Activated CD4-positive, alpha-beta T cell treated with anti-CD3 and anti-CD28 coated beads, Interleukin-2, amount 10 ng/mL, durations not matched to agents 7 days and 5 days (primary cell): ENCODE measurements at places on chromosomes 1 and 21.

- no peak for DNase-seq
These were observed 58.1 kb upstream of the VTCN1 start for GRCh38 chr1:117268535-117269455.

DNA sequence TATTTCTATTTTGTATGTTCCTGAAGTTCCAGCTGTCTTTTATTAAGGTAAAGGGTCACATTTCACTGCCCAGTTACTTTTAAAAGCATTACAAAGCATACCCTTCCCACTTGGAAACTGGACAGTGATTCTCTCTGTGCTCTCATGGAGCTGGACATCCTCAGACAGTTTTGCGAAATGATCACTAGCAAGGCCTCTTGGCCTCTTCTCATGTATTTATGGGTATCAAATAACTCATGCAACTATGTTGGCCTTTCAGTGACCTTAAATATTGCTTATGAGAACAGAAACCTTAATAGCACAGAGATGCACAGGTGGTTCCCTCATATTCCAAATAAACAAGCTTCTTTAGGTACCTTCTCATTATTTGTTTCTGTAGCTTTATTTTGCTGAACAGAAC lies 7.9 kb upstream of the AMPD1 start:
- no peak for DNase-seq

DNA sequence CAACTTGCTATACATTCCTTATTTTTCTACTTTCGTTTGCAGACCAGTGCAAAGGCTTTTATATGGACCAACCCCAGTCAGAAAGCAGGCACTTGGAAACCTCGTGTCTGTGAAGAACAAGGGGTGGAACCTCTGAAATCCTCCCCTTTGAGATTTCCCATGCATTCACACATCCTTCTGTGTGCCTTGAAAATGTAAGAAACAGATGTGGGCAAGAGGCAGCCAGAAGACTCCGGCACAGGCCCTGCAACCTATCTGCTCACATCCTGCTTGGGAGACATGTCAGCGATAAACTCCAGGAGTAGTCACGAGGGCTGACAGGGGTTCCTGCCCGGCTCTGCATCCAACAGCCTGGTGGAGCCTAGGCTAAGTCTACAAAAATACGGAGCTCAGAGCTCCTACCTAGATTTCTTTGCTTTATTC lies 42.5 kb downstream of the ETS2 start:
- no peak for DNase-seq

- no peak for DNase-seq
These were observed 12.0 kb downstream of the TSHB start for GRCh38 chr1:115041654-115042053.

- DNase-seq: no peak
These were observed 16.7 kb upstream of the WASF2 start for GRCh38 chr1:27506703-27507102.

DNA sequence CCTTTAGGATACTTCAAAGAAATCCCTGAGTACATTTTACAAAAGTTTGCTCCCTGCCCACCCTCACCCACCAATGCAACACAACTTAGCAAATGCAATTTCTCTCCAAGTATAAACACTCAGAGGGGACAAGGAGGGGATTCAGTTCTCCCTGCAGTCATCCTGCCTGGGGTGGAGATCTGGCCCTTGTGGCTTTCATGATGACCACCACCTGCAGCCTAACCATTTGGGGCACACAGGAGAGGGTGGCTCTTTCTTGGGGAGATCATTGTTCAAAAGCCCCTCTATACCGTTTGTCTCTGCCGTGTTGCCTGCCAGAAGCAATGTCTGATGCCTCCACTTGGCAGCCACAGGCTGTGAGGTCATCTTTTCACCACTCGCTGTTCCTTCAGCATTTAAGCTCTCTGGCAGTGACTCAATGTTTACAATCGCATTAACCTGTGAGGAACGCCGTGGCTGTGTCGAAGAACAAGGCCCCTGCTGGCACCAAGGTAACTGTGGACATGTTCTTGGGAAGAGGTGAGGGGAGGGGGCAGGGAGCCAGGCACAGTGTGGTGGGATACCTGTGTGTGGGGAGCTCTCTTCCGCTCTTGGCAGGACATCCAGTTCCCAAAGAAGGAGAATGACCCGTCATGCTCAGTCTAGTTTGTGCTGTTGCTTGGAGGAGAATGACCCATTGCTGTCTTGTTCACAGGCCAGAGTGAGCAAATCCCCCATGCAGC lies 103.9 kb upstream of the DUSP10 start:
- DNase-seq: no peak

- no peak for DNase-seq
These were observed 8.6 kb upstream of the PIGV start for GRCh38 chr1:26779098-26779668.

DNA sequence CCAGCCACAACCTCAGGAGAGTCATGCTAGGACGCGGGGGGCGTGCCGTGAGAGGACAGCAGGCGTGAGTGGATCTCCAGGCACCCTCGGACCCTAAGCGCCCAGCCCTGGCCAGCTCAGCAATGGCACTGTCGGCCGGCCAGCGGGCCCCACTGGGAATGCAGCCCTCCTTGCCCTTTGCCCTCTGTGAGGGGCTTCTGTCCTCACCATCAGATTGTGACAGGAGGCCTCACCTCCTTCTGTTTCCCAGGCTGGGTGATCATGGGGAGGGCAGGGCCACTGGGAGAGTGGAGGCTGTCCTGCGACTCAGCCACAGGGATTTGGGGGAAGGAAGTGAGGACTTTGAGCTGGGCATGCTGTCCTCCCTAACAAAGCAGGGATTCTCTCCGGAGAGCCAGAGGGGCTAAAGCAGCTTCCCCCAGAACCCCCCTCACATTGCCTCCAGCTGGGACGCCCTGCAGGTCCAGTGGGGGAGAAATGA lies 6.6 kb upstream of the LRRC3 start:
- DNase-seq: no peak

DNA sequence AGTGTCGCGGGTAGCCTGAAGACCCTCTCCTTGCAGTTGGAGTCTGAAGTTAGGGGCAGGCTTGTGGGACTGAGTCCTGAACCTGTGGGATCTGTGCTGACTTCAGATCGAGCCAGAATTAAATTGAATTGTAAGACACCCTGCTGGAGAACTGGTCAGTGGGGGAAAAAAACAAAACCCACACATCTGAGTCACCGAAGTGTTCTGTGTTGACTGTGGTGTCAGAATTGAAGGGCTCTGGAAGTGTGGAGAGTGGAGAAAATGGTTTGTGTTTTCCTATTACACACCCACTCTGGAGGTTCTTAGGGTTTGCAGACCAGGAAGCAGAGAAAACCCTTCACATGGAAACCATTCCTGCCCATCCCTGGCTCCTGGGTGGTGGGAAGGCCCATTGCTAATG lies 209.5 kb upstream of the GALNT2 start:
- no peak for DNase-seq

DNA sequence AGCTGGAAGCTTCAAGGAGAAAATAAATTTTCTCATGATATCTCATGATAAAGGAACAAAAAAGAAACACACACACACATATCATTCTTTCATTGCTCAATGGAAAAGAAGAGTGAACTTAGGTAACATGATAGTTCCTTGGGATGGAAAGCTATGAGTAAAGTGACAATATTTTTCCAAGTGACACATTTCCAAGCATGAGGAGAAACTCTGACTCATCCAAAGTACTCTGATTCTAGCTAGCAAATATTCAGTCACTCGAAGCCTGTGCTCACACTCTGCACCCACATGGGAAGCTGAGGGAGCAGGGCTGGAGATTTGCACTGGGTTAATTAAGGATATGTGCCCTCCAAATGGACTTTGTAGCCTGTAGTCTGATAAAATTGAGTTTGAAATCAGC lies 222.4 kb downstream of the LRRC40 start:
- no peak for DNase-seq

DNA sequence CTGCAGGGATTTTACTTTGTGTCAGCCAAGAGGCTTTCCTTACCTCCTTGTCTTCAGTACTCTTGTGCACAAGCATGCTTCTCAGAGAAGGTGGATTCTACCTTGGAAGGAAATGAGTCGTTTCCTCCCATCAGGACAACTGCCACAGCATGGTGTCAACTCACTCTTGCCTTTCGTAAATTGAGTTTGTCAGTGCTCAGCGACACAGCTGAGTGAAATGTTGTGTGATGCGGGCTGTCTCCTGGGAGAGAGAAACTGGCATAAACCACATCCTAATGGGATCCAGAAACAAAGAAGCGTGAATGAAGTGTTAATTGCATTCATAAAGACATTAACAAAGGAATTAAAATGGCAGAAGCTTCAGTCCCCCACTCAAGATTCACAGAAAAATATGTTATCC lies 51.5 kb upstream of the SLC22A15 start:
- no peak for DNase-seq

GRCh38 chr1:219138747-219139146 lies 34.9 kb upstream of the LYPLAL1 start:
- DNase-seq: no peak

GRCh38 chr1:203126866-203127665 lies 460 bp upstream of the ADORA1 start:
- DNase-seq: peak; percentile 3

GRCh38 chr1:17161137-17161740 lies 42.0 kb upstream of the PADI2 start:
- peak; percentile 11 for DNase-seq

GRCh38 chr1:156506450-156506849 lies 5.9 kb upstream of the MEF2D start:
- no peak for DNase-seq

GRCh38 chr1:2543543-2544092 lies 12.6 kb upstream of the TNFRSF14 start:
- DNase-seq: peak; percentile 44

DNA sequence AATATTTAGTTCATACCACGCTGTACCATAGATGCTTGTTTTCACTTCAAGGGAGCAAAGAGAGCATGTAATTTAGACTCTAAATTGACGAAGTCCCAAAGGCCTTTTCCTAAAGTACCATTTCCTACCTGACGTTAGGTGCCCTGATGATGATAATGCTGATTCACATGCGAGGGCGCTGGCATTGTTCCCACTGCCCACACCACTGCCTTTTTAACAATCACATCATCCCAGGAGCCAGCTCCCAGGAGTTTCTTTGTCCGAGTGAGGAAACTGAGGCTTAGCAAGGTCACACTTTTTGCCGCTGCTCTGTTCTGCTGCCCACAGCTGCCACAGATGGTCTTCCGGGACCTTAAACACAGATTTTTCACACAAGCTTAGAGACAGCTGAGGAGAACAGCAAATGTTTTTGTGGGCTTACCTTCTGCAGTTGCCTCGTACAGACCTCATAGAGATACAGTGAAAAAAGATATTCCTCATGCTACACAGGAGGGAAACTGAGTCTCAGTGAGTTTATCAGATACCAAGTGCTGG lies 69.4 kb downstream of the EVA1C start:
- no peak for DNase-seq

DNA sequence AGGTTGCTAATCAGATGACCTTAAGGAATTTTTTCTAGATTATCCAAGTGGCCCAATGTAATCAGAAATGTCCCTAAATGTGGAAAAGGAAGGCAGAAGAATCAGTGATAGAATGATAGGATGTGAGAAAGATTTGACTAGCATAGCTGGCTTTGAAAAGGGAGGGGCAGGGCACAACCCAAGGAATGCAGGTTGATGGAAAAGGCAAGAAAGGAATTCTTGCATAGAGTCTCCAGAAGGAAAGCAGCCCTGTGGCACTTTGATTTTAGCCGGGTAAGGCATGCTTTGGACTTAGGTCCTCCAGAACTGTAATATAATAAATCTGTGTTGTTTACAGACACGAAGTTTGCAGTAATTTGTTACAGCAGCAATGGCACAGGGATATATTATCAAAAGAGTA lies 375.7 kb upstream of the B3GALT2 start:
- no peak for DNase-seq

DNA sequence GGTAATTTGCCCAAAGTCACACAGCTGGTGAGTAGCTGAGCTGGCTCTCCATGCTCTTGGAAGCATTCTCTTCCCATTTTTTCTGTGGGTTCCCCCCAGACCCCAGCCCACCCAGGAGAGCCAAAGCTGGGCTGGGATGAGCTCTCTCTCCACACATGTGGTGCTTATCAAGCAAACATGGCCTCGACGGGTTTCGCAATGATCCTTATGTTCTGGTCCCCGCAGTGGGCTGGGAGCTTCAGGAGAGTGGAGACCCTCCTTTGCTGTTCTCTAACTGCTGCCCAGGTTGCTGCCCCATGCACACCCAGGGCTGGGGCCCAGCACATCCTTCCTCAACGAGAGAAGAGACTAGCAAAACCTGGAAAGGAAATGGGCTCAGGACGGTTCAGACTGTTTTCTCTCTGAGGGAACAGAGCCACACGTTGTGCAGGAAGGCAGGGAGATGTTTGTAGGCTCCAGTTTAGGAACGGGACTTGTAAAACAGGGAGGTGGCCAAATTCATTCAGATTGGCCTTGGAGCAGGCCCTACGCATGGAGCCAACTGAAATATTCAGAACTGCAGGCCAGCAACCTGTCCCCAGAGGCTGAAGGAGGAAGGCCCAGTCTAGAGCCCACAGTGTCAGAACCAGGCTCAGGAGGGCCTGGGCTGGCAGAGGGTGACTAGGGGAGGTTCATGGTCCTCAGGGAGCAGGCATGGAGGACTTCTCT lies 27.2 kb upstream of the CSF1 start:
- no peak for DNase-seq

DNA sequence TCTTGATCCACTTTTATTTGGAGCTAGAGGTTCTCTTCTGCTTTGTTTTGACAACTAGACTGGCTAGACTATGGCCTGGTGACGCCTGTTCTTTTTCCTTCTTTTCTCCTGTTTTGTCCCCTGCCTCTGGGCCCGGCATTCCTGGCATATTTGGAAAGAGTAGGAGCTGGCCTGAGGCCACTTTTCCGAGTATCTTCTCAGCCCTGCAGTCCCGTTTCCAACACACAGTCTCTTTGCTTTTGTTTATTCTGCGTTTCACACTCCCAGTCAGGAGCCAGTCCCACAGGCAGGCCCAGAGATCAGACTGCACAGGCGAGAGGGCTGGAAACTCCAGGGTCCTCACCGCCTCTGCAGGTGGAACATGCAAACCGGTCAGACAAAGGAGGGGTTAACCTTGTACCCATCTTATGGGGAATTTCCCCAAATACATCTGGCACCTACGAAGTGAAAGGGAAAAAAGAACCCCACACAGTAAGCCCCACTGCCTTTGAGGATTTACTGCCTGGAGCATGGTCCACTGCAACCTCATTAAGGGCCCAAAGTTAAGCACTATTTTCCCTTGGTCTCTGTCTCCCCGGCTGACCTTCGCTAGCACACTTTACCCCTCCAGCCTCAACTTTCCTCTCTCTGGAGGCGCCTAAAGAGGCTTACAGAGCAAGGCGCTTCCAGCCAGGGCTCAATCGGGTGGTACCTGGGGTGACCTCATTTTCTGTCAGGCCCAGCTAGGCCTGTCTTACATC lies 141.1 kb downstream of the TOMM20 start:
- no peak for DNase-seq

- no peak for DNase-seq
These were observed 152.8 kb upstream of the UBE2U start for GRCh38 chr1:64050601-64051000.

DNA sequence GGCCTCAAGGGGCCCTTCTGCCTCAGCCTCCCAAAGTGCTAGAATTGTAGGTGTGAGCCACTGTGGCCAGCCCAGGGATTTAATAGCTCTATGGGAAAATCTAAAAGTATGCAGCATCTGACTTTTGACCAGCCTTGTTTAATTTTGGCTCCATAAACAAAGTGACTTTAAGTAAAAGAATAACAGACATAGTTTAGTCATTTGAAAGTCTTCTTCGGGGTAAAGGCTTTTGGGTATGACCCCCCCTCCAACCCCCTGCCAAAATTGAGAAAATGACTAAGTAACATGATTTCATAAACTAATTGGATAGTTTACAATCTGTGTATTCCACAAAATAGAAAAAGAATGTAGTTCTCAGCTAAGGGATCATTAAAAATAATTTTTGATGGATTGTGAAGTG lies 17.0 kb downstream of the GPBP1L1 start:
- DNase-seq: no peak
